CD4-positive, alpha-beta T cell treated with Interferon gamma for 1 hour (primary cell): ENCODE measurements at places on chromosomes 11 and 22.

DNA sequence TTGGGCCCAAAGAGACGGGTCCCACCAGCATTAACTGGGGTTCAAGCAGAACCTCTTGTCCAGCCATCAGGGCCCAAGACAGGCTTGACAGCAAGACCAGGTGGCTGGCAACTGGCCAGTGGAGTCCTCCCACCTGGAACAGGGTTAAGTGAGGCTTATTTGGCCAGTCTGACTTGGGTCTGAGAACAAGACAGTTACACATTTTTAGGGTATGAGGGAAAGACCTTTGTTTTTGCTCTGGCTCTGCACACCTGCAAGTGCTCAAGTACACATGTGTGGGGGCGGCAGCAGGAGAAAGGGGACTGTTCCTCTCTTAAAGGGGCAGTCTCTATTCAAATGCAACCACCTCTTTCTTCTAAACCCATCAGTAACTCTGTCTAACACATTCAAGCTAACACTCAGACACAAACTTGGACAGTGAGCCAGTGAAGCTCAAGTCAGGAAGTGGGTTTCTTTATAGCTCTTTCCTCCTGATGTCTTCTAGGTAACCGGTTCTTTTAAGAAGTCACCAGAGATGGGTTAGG, 116.2 kb downstream of the ETS1 start:
- peak; percentile 65 for DNase-seq

GRCh38 chr11:73323464-73323863, 15.4 kb downstream of the ARHGEF17 start:
- no peak for DNase-seq

GRCh38 chr11:34909955-34910354, 6.2 kb downstream of the APIP start:
- DNase-seq: no peak

DNA sequence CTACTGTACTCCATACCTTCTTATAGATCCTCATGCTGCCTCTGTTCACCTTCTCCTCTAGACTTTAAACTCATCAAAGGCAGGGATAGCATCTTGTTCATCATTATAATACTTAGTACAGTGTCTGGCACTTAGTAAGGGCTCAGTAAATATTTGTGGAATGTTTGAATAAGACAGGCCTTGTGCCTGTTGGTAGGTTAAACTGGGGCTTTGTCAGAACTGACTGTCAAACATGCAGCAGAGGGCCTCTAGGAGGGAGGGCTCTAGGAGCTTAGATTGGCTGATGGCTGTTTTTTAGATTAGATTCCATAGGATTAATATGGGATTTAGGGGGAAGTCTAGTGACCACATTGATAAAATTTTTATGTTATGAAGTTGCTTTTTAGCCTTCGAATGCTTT, 70.8 kb downstream of the RNF169 start:
- no peak for DNase-seq

GRCh38 chr11:114845766-114846415, 167.6 kb downstream of the NXPE2 start:
- no peak for DNase-seq

DNA sequence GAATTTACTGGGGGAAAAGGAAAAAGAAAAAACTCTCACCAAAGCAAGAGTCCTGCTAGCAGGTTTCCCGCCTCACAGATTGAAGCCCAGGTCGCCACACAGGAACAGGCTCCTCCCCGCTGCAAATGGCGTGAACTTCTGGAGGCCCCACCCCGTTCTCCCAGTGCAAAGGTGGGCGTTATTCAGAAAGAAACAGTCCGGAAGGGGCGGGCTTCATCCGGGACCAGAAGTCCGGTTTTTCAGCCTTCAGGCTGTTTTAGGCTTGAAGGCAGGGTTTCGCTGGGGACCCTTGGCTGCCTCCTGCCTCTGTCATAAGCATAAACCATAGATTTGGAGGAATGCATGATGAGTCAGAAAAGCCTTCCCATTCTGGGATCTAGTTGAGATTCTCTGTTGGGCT, 148.3 kb upstream of the POU2AF2 start:
- peak; percentile 1 for DNase-seq

DNA sequence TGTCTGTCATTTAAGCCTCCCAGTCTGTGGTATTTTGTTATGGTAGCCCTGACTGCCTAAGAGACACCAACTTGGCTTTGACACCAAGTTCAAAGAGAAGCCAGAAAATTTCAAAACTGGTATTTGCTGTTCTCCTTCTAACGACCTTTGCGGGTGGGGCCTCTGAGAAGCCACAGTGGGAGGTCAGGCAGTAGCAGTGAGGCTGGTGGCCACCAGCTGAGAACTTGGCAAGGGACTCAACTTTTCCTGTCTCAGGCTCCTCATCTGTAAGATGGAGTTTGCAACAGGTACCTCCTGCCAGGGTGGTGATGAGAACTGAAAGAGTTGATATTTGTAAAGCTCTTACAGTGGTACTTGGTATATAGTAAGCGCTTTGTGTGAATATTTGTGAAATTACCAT, 183.4 kb downstream of the BCR start:
- no peak for DNase-seq

DNA sequence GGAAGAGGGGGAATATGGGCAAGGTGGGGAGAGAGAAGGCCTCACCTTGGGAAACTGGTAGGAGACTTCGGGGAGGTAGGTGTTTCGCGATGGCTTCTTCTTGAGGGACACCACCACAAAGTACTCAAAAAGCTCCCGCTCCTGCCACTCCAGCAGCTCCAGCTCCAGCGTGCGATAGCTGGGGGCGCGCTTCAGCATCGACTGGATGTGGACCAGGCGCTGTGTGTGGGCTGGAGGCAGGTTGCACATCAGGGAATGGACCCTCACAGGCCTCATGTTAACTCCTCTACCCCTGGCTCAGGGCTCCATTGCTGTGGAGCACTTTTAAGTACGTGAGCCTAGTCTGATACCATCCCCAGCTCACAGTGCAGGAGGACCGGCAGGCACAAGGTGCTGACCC, 29.9 kb downstream of the RPL27A start:
- no peak for DNase-seq

DNA sequence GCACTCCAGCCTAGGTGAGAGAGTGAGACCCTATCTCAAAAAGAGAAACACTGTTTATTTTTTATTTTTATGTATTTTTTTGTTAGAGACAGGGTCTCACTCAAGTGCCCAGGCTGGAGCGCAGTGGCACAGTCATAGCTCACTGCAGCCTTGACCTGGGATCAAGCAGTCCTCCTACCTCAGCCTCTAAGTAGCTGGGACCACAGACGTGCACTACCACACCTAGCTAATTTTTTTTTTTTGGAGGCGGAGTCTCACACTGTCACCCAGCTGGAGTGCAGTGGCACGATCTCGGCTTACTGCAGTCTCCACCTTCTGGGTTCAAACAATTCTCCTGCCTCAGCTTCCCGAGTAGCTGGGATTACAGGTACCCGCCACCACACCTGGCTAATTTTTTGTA, 6.4 kb downstream of the RBX1 start:
- no peak for DNase-seq

GRCh38 chr11:85806016-85806415, 4.9 kb downstream of the SYTL2 start:
- DNase-seq: no peak

- no peak for DNase-seq
Measured at GRCh38 chr11:12640926-12641849, 33.0 kb upstream of the TEAD1 start.

- no peak for DNase-seq
Measured at GRCh38 chr11:80523057-80523456, 1082.2 kb upstream of the TENM4 start.

GRCh38 chr11:93905384-93905783, 55.0 kb upstream of the VSTM5 start:
- no peak for DNase-seq

DNA sequence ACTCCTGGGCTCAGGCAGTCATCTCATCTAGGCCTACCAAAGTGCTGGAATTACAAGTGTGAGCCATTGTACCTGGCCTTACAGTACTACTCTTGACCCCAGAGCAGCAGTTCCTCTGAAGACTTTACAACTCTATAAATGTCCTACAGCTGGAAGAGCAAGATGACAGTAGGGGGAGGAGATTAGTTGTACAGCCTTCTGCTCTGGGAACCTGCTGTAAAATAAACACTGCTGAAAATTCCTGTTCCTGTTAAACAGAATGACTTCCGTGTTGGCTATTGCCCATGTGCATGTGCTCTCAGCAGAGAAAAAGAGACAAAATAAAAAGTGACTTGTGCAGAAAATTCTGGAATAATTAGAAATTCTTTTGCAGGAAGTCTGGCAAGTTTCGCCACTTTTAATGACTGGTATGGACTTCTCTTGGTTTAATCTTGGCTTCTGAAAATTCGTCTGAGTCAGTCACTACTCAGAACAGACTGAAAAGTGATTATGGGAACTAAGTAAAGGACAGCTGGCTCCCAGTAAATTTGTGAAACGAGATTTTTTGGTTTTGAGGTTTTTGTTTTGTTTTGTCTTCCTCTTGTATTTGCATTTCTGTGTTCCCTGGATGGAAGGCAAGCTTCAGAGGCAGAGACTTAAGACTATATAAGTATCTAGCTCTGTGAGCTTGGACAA, 955.7 kb downstream of the DLG2 start:
- DNase-seq: no peak

DNA sequence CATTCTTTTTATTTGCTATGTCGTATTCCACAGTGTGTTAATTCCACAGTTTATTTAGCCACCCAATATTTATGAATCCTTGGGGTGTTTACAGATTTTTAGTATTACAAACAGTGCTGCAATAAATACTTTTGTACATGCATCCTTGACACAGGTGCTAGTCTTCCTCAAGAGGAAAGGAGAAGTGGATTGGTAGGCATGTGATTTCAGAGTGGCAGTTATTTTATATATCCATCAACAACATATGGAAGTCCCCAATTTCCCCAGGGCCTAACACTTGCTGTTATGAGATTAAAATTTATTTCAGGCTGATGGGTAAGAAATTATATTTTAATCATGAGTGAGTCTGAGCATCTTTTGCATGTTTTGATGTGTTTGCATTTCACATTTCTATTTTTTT, 17.9 kb downstream of the TRIM44 start:
- DNase-seq: no peak

- DNase-seq: no peak
Measured at GRCh38 chr11:130380778-130381177, 47.6 kb downstream of the ADAMTS8 start.

DNA sequence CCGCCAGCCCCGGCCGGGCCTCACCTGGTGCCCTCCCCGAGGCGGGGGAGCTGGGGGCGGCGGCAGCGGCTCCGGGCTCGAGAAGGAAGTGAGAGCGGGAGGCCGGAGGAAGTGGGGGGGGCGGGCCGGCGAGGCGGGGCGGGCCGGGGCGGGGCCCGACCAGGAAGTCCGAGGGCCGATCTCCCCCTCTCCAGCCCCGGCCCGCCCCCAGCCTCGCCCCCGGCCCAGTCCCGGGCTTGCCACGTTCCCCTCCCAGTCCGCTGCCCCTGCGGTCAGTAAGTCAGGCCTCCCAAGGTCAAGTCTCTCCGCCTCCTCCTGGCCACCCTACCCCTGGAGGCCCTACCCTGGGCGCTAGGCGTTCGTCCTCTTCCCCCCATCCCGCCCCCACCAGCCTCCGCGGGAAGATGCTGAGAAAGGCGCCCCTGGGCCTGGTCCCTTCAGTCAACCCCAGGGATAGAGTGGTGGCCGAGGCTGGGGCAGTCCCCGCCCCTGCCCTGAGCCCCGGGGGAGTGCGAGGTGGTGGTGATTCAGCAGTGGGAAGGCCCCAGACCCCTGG, at the start of gene RHOG:
RHOG (minus strand) TSS at position 90 of the 556 bp plus-strand sequence. CDS start 12,821 bp downstream, outside the sequence.
- DNase-seq: no peak

DNA sequence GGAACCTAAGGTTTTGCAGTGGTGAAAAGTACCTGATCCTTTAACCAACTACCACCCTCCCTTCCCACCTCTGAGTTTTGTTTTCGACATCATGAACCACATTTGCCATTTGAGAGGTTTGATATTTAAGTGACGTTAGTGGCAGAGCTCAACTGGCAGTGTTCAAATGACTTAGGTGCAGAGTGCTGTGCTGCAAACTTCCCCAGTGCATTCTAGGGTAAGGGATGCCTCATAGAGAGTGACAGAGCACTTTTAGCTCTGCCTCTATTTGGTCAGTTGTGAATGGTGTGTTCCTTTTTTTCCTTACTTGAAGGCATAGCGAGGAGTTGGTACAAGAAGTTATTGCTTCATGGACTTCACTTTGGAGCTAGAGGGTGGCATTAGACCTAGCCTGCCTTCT, 9.4 kb downstream of the BMAL1 start:
- no peak for DNase-seq

DNA sequence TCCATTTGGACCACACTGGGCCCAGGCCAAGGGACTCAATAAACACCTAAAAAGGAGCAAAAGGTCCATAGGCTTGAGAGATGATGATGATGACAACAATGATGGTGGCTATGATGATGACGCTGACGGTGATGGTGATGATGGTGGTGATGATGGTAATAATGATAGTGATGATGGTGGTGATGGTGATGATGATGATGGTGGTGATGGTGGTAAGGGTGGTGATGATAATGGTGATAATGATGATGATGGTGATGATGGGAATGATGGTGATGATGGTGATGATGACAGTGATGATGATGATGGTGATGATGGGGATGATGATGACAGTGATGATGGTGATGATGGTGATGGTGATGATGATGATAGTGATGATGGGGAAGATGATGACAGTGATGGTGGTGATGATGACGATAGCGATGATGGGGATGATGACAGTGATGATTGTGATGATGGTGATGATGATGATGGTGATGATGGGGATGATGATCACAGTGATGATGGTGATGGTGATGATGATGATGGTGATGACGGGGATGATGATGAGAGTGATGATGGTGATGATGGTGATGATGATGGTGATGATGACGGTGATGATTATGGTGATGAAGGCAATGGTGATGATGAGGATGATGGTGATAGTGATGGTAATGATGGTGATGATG, 7.1 kb upstream of the RASD2 start:
- no peak for DNase-seq

DNA sequence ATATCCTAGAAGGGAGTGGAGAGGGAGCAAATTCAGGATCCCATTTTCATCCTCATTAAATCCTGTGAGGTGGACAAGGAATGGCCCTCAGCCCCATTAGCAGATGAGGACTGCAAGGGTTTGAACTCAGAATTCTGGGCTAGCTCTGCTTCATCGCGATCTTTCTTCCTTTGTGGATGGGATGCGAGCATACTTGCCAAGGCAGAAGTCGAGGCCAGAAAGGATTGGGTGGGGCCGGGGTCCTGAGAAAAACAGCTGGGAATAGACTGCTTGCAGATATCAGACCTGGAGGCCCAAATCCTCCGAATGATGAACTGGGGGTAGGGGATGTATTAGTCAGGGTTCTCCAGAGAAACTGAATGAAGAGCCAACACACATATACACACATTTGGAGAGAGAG, 179.0 kb downstream of the CHST1 start:
- no peak for DNase-seq

DNA sequence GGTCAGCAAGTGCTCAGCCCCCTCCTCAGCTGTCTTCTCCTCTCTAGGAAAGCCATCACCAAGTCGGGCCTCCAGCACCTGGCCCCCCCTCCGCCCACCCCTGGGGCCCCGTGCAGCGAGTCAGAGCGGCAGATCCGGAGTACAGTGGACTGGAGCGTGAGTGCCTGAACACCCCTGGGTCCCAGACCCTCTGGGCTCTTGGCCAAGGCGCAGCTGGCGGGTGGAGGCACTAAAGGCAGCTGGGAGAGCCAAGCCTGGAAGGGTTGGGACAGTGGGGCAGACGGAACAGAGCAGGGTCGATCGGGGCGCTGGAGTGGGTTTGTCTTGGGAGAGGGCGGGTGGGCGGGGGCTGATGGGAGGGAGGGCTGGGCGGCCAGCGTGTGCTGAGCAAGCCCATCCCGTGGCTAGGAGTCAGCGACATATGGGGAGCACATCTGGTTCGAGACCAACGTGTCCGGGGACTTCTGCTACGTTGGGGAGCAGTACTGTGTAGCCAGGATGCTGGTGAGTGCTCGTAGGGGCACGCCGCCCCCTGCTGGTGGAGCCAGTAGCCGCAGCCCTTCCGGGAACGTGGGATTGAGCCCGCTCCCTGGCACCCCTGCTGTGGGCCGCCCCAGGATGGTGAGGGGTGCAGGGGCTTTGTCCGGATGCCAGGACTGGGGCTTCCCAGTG, 14.1 kb upstream of the MDK start:
- DNase-seq: peak; percentile 69
